HTR-8/SVneo (cell line): ENCODE measurements at places on chromosomes 7 and 10.

- no peak for DNase-seq
Observed at GRCh38 chr7:104584620-104585019, 256.2 kb downstream of the LHFPL3 start.

DNA sequence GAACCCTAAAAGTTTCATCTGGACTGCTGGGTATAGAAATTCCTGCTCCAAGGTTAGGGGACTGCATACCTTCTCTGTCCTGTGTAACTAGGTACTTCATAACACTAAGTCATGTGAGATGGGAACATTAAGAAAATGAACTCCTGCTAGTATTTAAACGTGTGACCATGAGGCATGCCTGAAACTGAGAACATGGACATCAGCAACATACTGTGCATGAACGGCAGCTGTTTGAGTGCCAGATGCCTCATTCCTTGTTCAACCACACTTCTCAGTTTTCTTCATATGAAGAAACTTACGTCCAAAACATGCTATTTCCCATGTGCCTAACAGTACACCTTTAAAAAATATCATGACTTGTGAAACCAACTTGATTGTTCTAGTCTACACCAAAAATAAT, 88.5 kb downstream of the CREM start:
- DNase-seq, result no peak

DNA sequence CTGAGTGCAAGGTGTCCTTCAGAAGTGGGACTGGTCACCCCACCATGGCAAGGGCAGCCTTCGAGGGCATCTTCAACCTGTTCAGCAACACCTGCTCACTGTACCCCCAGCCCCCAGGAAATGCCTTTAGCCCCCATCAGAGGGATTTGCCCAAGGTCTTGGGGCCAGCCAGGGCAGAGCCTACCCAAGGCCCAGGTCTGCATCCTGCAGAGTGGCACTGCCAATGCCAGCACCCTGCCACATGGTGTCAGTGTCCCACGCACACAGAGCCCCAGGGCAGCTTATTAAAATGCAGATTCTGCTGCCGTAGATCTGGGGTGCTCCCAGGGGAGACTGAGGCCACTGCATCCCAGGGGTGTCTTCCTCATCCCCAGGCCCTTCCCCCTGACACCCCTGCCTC, 106.2 kb upstream of the KCTD7 start:
- DNase-seq, result no peak

DNA sequence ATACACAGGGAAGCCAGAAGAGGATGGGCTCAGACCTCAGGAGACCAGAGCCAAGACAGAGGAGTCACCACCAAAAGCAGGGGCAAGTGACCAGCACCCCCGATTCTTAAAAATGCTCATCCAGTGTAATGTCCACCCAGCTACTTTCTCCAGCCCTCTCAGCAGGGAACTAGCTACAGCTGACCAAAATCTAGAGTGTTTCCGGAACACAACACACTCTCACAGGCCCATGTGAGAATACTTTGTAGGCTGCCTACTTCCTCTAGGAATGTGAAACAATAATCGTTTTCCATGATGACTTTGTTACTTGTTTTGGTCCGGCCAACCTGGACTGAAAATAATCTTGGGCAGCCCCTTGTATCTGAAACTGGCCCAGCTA, 14.5 kb downstream of the PSAP start:
- no peak for DNase-seq

DNA sequence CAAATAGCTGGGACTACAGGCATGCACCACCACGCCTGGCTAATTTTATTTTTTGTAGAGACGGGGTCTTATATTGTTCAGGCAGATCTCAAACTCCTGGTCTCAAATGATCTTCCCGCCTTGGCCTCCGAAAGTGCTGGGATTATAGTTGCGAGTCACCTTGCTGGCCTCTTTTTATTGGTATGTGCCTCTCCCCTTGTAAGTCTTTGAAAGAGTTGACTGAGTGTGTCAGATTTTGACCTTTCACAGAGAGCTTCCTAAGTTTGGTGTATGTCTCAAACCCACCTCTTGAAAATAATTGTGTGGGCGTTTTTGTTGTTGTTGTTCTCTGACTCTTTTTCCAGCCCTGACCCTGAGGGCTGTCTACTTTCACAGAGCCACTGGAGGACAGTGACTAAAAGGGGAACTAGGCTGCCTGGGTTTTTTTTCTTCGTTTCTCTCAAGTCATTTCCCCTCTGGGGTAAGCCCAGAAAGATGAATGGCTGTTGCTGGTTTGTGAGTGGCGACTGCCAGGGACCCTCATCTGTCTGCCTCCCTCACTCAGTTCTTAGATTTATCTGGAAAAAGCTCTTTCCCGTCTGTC, 262.8 kb downstream of the ZEB1 start:
- no peak for DNase-seq
